ENCODE measurements at places on chromosomes 16 and 17.

DNA sequence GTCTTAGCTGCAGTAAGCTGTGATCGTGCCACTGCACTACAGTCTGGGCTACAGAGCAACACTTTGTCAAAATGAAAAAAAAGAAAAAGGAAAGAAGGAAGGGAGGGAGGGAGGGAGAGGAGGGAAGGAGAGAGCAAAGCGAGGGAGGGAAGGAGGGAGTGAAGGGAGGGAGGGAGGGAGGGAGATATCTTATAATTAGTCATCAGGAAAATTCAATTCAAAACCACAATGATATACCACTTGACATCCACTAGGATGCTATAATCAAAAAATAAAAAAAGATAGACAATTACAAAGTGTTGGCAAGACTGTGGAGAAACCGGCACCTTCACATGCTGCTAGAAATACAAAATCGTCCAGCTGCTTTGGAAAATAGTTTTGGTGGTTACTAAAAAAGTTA lies 93.8 kb downstream of the CDC27 start:
- DNase-seq = no peak

DNA sequence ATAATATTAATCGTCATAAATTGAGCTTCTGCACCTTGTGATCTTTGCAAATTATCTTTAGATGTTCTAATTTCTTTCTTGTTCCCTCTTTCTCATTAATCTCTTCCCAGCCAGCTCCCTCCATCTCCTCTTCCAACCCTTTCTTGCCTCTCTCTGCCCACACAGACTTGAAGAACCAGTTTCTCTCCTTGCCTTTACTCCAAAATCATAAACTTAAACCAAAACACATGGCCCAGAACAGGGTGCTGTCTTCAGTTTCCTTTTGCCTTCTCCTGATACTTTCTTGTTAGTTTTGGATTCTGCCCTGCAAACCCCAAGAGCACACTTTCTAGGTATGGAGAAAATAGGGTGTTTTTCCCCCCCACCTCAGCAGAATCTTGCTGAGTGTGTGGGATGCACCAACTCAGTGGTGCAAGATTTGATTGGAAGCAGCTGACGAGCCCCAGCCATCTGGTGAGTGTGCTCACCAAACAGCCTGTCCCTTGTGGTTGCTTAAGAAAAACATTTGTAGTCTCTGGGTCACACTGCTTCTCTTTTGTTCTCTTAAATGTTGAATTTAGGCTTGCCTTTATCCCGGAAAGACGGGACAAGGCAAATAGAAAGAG lies 175.8 kb upstream of the MAF start:
- no peak for DNase-seq

DNA sequence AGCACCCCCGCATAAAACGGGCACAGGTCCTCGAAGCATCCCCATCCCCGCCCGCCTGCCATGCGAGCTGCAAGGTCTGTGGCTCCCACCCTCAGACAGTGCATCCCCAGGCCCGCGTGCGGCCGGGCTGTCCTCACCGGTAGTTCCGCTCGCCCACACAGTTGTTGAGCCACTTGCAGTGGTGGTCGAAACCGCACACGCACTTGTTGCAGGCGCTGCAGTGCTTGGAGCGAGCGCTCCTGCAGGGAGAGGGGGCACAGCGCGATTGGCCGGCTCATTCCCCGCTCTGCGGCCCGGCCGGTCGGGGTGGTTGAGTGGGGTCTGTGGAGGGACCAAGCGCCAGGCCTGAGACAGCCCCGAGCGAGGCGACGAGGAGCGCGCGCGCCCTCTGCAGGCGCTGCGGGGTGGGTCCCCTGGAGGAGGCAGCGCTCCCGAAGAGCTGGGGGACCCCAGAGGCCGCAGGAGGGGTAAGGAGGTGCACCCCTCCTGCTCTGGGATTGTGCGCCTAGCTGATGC lies 6.0 kb upstream of the TPPP3 start:
- peak; percentile 77 for DNase-seq

DNA sequence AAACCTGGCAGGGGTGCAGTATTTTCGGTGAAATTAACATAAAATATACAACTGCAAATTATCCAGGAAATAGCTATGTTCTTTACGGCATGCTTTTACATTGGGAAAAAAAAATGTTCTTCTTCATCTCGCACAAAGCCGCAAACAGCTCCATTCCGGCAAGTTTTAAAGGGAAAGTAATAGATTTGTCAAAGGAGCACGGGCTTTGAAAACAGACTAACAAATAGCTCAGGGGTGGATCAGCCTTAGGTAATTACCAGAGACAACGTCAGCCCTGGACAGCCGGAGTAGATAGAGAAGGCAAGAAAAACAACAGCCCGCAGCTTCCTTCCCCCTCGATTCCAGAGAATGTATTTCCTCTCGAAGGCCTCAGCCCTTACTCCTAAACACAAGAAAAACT lies 222.5 kb downstream of the C16orf78 start:
- no peak for DNase-seq

GRCh38 chr16:80457871-80458270 lies 82.9 kb upstream of the DYNLRB2 start:
- no peak for DNase-seq

DNA sequence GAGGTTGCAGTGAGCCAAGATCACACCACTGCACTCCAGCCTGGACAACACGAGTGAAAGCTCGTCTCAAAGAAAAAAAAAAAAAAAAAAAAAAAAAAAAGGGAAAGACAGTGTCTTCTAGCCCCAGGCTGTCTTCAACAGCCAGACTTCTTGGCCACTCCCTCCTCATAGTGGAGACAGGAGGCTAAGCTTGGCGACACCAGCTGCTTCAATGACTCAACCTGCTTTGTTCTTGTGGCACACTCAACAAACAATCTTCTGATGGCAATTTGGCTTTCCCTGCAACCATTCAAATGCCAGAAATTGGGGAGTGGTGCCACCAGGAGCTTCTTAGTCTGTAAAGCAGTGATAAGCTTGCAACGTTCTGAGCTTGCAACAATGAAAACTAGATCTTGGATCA lies 290.4 kb upstream of the DYNLRB2 start:
- DNase-seq = no peak

DNA sequence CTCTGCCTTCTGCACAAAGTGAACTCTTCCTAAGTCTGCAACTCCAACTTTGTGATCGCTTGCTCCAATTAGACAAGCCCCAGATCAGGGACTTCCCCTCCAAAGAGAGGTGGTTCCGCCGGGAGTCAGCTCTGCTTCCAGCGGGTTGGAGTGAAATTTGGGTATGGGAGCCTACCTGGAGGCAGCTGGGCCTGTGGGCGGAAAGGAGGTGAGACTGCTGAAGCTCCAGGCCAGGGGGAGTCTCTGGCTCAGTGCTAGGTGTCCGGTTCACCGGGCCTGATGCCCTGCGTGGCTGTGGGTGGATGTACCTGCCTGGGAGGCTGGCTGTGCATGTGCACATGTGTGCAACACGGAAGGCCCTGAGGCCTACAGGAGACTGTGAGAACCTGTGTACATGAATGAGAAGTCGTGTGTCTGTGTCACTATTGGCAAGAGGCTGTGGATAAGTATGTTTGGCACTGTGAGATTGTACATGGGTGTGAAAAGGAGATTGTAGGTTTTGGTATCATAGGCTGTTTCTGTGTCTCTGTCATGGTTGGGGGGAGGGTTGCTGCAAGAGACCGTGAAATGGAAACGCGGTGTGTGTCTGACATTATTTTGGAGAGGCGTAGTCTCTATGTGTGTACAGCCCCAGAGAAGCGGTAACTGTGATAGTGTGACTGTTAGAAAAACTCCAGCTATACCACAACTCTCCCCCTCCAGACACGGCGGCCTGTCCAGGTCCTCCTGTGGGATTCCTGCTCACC lies 4.2 kb downstream of the LHX1 start:
- peak; percentile 28 for DNase-seq

DNA sequence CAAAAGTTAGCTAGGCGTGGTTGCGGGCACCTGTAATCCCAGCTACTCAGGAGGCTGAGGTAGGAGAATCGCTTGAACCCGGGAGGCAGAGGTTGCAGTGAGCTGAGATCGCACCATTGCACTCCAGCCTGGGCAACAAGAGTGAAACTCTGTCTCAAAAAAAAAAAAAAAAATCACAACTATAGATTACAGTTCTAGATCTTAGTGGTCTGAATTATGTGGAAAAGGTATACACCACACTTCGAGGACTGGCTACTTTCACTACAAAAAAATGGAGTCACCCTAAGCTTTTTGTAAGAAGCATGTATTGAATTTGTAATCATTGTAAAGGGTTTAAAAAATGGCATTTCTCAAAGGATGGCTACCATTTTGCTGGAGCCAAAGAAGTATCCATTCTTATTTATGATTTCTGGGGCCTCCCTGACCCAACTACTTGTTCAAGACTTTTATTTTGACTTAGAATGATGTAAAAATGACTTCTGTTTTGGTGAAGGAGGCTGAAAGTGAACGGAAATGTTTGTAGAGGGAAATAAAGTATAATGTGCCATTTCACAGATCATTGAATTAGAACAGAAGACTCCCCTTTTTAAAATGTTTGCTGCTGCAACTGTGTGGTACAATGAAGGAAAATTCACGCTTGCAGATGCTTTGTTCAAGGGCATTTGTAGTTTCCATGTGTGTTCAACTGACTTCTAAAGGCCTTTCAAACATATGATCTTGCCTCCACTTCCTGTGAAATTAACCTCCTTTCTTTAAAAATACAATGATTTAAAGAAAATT lies 37.1 kb upstream of the NOL11 start:
- no peak for DNase-seq

- DNase-seq = peak; percentile 80
Observed at GRCh38 chr16:1960665-1961630, 1.6 kb downstream of the NDUFB10 start.

GRCh38 chr16:2196162-2196980 lies at the start of gene CASKIN1:
CASKIN1 (minus strand) TSS chr16:2196605; CDS start chr16:2196432, 173 bp downstream.
- no peak for DNase-seq

- no peak for DNase-seq
Observed at GRCh38 chr16:84847564-84848355, 28.0 kb downstream of the CRISPLD2 start.

DNA sequence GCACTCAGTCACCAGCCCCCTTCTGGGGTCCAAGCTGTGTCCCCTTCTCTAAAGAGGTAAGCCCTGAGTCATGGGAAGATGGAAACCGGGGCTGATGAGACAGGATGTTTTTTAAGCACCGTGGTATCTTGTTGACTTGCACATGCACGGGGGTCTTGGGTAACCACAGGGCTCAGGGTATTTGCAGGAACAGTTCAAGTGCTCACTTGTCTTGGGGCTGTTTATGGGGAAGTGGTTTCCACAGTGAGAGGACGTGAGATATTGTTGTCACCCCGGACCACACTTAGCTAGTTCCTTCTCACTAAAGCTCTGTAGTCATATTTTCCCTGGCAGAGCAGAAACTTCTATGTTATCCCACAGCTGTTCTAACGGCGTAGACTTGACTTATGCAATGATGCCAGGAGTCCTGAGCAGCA lies 7.7 kb downstream of the CCL3L1 start:
- DNase-seq = peak; percentile 54

DNA sequence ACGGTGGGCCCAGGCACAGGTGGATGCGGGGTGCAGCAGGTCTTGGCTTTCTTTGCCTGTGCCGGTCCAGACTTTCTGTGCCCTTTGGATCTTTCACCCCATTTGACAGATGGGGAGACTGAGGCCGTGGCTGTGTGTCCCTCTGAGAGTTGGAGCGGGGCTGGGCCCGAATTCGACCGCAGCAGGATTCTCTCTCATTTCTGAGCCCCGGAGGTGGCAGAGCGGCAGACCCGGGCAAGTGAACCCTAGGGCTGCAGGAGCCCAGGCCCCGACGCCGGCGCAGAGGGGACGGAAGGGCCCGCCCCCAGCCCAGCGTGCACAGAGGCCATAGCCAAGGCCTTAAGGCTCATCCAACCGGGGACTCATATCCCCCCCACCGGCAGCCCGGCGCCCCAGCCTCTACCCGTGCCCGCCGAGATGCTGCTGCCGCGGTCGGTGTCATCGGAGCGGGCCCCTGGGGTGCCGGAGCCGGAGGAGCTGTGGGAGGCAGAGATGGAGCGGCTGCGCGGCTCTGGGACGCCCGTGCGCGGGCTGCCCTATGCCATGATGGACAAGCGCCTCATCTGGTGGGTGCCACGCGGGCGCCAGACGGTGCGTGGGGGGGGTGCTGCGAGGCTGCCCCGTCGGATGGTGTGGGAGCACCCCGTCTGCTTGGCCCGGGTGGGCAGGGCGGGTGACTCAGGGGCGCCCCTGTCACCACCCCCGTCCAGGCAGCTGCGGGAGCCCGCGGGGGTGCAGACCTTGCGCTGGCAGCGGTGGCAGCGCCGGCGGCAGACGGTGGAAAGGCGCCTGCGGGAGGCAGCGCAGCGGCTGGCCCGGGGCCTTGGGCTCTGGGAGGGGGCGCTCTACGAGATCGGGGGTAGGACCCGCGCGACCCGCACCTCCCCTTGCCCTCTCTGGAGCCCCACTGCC lies 857 bp downstream of the TMC8 start:
- peak; percentile 77 for DNase-seq

GRCh38 chr17:70622368-70623260 lies 453.3 kb downstream of the KCNJ2 start:
- DNase-seq = peak; percentile 44

GRCh38 chr17:49814781-49815529 lies 26.5 kb downstream of the KAT7 start:
- no peak for DNase-seq

GRCh38 chr17:42354956-42355843 lies 33.0 kb downstream of the STAT3 start:
- no peak for DNase-seq

DNA sequence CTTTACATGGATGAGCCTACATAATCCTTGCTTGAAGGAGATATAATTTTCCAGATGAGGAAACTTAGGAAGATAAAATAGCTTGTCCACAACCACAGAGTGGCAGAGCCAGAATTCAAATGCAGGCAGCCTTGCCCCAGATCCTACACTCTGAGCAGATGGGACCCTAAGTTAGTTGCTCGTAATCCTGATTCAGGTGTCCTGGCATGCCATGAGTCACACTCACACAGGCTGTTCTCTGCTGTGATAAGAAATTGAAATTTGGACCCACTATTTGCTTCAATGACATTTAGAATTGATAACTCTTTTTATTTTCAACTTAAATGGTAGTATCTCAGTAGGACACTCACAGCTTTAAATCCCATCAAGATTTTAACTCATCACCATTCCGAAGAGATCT lies 150.7 kb upstream of the CACNG5 start:
- DNase-seq = no peak

DNA sequence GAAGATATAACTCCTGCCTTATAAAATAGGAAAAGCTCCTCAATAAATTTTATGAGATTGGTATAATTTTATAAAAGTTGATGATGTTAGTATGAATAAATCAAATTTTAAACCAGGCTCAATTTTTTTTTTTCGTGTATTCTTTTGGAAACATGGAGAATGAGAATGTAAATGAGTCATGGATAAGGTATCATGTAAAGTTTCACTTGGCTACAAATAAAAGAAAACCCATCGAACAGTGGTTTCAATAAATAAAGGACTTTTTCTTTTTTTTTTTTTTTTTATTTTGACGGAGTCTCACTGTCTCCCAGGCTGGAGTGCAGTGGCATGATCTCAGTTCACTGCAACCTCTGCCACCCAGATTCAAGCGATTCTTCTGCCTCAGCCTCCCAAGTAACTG lies 67.3 kb downstream of the PHKB start:
- no peak for DNase-seq

GRCh38 chr16:20987049-20987448 lies 86.5 kb downstream of the LYRM1 start:
- no peak for DNase-seq

DNA sequence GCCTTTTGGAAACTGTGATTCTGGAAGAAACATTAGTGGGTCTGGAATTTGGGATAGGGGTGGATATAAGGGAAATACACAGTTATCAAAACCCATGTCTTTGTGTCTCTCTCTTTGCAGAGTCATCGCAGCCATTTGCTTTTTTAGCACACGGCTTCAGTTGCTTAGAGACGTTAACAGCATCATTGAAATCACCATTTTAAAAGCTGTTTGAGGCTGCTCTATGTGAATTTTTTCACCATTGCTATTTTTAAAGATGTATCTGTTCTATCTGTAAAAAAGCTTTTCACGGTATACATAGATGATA lies 47.3 kb downstream of the OMG start:
- DNase-seq = no peak
